ENCODE measurements at places on chromosomes 5 and 9.

GRCh38 chr9:70466976-70467561, 52.6 kb upstream of the KLF9 start:
- no peak for DNase-seq

DNA sequence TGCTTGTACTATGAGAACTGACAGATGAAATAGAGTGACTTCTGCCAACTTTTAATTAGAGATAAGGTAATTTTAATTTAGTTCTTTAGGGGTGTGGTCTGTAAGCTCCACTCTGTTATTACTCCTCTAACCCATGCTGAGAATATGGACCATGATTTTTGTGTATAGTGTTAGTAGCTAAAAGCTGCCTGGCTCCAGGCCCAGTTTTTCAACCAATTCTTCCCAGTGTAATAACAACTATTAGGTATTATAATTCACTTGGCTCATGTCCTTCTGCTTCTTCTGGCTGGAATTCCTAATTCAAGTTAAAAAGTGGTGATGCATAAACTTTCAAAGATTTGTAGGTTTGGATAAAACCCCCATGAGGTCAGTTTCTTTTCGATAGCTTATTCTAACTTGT, 216.3 kb downstream of the ISL1 start:
- DNase-seq: no peak

- DNase-seq: no peak
Observed at GRCh38 chr5:111942201-111942600, 185.2 kb upstream of the NREP start.

DNA sequence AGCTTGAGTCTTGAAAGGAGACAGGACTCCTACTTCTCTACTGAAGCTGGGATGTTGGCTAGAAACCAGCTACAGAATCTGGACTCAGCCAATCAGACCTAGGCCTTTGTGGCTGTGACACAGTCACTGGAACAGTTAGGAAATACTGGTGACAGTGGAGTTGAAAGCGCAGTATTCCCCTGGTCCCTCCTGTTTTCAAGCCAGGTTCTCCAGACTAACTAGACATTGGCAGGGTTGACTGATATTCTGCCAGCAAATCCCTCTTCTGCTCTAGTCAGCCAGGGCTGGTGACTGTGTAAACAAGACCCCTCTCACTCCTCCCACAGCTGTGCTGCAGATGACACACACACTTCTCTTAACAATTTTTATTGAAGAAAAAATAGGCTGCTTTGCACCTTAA, 8.7 kb downstream of the SHROOM1 start:
- DNase-seq: no peak

- DNase-seq: no peak
Observed at GRCh38 chr9:16147726-16148125, 594.9 kb downstream of the CCDC171 start.

GRCh38 chr5:10063997-10064396, 185.7 kb downstream of the ATPSCKMT start:
- no peak for DNase-seq

- no peak for DNase-seq
Observed at GRCh38 chr9:134346840-134347583, 20.8 kb downstream of the RXRA start.

DNA sequence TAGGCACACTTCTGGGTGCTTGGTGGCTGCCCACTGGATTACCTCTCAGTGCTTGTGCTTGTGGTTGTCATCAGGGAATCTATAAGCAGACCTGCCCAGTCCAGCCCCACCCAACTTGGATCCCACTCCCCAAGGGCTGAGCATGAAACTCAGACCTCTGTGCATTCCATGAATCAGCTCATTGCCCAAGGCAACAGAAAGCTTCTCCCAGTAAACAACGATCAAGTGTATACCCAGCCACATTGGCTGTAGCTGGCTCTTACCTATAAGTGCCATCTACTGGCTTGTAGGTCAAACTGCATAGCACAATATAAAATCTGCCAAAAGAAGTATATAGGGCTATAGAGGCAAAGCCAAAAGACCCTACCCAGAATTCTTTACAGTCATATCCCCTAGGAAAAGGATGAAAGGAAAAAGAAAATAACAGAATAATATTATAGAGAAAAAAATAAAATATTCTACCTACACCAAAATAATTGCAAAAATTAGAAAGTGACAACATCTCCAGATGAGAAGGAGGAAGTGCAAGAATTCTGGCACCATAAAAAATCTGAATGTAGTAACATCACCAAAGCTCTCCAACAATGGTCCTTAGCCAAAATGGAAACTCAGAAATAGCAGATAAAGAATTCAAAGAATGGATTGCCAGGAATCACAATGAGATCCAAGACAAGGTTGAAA, 321.0 kb upstream of the TRPC7 start:
- DNase-seq: no peak

DNA sequence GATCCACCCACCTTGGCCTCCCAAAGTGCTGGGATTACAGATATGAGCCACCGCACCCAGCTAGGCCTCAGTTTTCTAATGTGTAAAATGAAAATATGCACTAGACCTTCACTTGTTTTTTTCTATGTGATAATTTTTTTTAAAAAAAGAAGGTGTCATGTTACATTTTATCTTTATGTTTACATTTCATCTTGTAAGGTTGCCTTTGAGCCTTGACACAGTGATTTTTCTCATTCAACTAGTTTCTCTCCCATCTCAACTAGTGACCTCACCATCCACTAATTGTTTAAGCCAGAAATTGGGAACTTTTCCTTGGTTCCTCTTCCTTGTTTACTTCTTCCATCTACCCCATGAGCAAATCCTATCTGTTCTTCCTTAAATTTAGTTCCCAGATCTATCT, 21.5 kb downstream of the TMC1 start:
- no peak for DNase-seq

DNA sequence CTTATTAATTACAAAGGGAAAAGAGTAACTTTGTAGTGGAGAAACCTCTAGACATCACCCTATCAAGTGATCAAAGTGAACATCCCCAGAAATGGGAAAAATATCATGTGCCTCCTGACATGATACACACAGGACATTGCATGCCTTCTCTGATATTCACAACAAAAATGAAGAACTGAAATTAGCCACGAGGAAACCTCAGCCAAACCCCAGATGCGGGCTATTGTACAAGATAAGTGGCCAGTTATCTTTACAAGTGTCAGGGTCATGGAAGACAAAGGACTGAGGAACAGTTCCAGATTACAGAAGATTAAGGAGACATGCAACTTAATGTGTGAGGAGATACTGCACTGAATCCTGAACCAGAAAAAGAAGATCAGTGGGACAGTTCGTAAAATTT, 23.8 kb upstream of the NPM1 start:
- no peak for DNase-seq

DNA sequence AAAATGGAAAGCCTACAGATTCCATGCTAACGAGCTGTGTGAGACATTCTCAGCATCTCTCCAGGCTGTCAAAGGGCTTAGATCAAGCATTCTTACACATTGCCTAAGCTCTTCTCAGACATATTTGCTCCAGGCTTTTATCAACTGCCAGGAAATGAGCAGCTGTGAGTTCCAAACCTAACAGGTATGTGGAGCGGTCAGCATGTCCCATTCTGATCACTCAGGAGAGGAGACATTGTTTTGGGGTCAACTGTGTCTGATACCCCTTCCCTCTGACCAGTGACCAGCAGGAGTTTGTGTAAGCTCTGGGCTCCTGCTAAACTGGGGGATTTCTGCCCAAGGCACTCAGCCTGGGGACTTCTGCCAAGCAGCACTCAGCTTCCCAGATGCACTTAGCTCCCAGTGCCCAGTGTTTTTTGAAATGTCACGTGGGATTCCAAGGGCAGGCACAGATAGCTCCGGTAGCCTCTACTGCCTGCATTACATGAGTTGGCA, 229.1 kb downstream of the SEC61B start:
- no peak for DNase-seq

DNA sequence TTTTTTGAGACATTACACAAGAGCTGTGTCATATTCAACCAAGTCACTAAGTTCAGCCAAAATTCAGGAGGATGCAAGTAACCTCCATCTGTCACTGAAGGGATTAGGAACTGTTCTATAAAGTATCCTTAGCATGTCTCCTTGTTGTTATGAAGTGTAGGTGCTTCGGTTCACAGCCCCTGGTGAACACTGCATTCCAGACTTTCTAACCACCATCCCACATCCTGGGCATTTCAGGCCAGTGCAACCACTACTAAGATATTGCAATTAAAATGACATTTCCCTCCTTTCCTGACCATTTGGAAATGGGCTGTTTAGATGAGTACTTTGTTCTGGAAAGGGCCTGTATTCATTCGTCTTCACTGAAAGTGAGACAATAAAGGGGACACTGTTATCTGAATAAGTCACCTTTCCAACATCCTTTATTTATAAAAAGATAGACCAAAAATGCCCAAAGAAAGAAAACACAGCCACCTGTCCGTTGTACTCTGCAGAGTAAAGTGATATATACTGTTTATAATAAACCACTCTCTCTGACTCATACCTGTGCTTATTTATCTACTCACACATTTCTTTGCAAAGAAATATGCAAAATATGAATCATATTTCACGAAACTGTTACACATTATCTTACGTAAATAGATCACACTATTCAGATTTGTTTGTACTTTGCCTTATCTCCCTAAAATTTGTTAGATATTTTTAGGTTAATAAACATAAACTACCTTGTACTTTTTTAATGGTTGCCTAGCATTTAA, 861.9 kb downstream of the CDH18 start:
- no peak for DNase-seq
